ENCODE measurements at places on chromosomes 12 and 14.

GRCh38 chr14:23093991-23094665 lies 808 bp downstream of the ACIN1 start:
- peak overlapping the region; percentile 67 for H3K4me3 ChIP-seq
- H3K27me3 ChIP-seq = no peaks in the 10 kb centered on the region
- H3K27ac ChIP-seq = peak overlapping the region; percentile 95
- H3K4me1 ChIP-seq = peaks cover 24% of the 10 kb centered on the region
- DNase-seq = no peak

- peak overlapping the region; percentile 97 for H3K4me3 ChIP-seq
- DNase-seq = no peak
- H3K36me3 ChIP-seq = no peaks in the 10 kb centered on the region
- H3K4me1 ChIP-seq = peaks cover 27% of the 10 kb centered on the region
- H3K27ac ChIP-seq = peak overlapping the region; percentile 97
Observed at GRCh38 chr12:101696251-101697196, 916 bp upstream of the CHPT1 start.

- H3K27ac ChIP-seq = no peak overlapping the region
- no peaks in the 10 kb centered on the region for H3K27me3 ChIP-seq
- no peak overlapping the region for H3K4me3 ChIP-seq
- no peaks in the 10 kb centered on the region for H3K4me1 ChIP-seq
Observed at GRCh38 chr12:95802482-95803270, 12.1 kb upstream of the NTN4 start.

DNA sequence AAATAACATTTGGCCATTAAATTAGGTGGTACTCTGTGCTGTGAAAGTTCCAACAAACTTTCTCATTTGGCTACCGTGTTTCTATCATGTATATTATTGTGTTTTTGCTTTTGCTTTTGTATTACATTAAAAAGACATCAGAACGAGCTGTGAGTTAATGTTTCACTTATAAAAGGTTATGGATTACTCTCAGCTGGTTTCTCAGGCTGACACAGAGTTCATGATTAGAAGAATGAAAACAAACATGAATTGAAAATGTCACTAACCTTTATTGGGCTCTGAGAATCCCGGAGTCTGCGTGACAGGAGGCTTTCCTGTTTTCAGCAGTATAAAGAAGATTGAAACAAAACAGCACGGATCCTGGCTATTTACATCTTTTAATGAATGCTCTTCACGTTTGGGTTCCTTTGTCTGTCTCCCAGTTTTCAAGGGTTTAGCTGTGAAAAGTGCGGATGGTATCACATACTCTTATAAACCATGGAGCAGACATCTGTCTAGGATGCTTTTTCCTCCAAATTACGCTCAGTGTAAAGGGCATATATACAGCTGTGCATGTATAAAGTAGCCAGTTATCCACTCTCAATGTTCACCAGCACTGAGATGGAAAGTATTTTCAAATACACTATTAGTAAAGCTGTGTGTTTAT lies 153.6 kb downstream of the PTCSC3 start:
- H3K36me3 ChIP-seq = no peaks in the 10 kb centered on the region
- DNase-seq = no peak
- no peak overlapping the region for H3K4me3 ChIP-seq
- H3K4me1 ChIP-seq = no peaks in the 10 kb centered on the region
- H3K27me3 ChIP-seq = no peaks in the 10 kb centered on the region
- no peak overlapping the region for H3K27ac ChIP-seq

DNA sequence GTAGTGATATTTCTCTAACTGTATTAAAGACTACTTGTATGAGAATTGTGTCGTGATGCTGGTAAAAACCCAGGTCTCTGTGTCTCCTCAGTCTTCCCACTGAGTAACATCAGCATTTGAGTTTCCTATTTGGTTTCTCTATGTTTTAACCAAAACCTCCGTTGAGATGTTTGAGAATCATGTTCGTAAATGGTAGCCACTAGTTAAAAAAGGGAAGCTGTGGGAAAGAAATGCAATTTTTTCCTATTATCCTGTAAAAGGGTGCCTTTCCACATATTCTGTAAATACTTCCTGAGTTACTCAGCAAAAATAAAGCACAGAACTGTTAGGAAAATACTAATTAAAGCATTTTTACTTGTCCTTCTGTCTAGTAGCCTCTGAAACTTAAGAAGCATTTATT lies 7.0 kb downstream of the CLEC1B start:
- no peak for DNase-seq
- H3K4me1 ChIP-seq = no peaks in the 10 kb centered on the region
- no peak overlapping the region for H3K4me3 ChIP-seq
- no peaks in the 10 kb centered on the region for H3K27me3 ChIP-seq
- H3K36me3 ChIP-seq = no peaks in the 10 kb centered on the region

GRCh38 chr14:88005978-88006851 lies 1.3 kb downstream of the GPR65 start:
- H3K4me3 ChIP-seq = no peak overlapping the region
- no peaks in the 10 kb centered on the region for H3K36me3 ChIP-seq
- H3K27me3 ChIP-seq = no peaks in the 10 kb centered on the region
- no peaks in the 10 kb centered on the region for H3K4me1 ChIP-seq
- DNase-seq = no peak

GRCh38 chr12:106114447-106115068 lies 24.2 kb downstream of the NUAK1 start:
- no peaks in the 10 kb centered on the region for H3K4me1 ChIP-seq
- DNase-seq = no peak
- no peak overlapping the region for H3K4me3 ChIP-seq
- H3K36me3 ChIP-seq = no peaks in the 10 kb centered on the region

All from tibial nerve (tissue), 4 donors.